ENCODE measurements at places on chromosomes 6 and 20.

- DNase-seq: no peak
Observed at GRCh38 chr20:52536841-52537400, 345.3 kb upstream of the ZFP64 start.

- no peak for DNase-seq
Observed at GRCh38 chr6:87045521-87046075, 49.3 kb downstream of the CGA start.

DNA sequence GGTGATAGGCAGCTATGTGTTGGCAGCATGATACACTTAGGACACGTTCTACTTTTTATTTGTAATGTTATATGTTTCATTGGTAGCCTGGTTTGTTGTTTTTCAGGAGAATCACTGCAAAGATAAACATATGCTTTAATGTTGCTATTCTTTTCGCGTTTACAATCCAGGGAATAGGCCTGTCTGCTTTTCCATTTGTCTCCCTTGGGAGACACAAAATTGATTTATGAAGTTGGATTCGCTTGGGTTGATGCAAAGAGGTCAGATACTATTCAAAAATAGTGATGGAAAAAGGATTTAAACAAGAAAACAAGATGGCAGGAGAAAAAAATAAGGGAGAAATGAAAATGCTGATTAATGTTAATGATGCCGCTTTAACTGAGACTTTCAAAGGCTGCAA is 179.5 kb upstream of the SOX4 start:
- DNase-seq: no peak

DNA sequence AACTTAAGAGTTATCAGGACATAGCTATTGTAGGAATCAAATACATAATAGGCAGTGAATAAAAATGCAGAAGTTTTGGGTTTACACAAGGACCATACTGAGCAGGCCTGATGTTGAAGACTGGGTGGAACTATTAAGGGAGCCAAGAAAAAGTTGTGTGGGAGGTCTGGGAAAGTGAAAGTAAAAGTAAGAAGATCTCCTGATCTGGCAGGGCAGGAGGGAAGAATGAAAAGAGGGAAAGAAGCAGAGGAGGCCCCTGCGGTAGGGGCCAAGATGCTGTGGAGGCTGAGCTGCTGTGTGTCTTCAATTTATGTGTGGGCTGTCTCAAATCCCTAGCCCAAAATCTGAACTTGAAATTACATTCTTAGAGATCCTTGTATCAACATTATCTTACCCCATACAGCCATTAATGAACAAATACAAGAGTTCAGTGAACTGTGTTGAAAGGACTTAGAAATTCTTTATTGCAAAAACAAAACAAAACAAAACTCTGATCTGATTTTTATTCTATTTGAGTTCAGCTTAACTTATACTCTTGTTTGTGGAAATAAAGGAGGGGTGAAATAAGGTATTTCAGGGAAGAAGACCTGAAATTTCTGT is 1183.8 kb downstream of the HACE1 start:
- DNase-seq: no peak

GRCh38 chr20:32969356-32970114 is 34.7 kb downstream of the SUN5 start:
- no peak for DNase-seq

- DNase-seq: no peak
Observed at GRCh38 chr6:5164092-5164491, 79.0 kb downstream of the PPP1R3G start.

DNA sequence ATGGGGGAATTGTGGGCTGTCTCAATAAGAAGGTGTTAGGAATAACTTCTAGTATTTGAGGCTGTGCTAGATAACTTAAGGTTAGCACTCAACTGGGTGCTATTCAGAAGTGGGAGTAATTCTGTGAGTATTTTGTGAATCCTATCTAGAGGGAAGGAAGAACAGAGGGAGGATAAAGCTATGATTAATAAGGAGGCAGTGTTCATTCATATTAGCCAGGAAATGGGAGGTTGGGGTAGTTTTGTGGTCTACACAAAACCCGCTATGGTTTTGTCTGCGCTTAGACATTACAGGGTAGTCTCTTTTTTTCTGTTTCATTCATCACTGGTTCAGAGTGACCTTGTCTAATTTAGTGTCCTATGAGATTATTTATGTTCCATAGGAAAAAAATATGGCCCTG is 341.0 kb downstream of the ARHGAP18 start:
- DNase-seq: no peak

GRCh38 chr6:11198663-11199603 is 33.5 kb downstream of the NEDD9 start:
- DNase-seq: no peak

GRCh38 chr6:165952514-165952913 is 215.1 kb downstream of the TBXT start:
- no peak for DNase-seq

DNA sequence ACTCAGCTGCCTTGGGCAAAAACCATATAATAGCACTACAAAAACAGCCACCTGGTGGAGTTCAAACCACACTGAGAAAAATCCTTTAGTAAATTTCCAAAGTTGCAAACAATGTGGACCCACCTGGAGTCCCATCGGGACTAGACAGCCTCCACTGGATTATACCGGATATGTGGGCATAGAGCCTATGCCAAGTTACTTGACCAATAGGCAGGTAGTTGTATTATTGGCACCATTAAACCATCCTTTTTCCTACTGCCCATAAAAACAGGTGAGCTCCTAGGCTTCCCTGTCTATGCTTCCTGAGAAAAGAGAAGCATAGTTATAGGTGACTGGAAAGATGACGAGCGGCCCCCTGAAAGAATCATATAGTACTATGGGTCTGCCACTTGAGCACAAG is 51.7 kb upstream of the ADGRF4 start:
- DNase-seq: no peak

DNA sequence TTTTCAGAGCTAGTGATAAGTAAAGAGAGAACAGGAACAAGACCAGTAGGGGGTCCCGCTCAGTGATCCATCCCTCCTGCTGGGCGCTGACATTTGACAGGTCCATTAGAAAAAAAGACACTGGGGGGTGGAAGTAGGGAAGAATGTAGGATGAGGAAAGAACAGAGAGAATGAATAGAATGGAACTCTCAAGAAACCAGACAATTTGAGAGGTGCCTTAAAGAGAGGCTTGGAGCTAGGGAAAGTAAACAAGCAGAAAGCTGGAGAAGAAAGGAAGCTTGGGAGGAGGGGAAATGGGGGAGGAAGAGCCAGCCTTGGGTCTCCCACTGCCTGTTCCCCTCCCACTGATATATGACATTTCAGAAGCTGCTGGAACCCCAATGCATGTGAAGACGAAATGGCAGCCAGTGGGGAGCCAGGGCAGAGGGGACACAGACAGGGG is 8.4 kb downstream of the GABBR1 start:
- DNase-seq: no peak

DNA sequence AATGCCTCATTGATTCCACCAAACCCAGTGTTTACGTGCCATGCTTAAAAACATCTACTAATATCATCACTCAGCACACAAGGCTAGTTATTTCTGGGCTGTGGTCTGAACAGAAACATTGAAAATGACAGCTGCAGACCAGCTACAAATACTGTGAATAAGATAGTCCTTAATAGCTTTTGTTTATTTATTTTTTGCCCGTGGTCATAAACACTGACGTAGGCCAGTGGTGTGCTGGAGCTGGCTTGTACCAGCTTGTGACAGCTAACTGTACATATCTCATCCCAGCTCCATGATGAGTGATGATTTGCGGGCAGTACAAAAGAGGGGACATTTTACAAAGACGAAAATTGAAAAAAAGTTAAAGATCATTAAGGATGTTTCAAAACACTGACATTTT is 1057.0 kb downstream of the EPHA7 start:
- no peak for DNase-seq

DNA sequence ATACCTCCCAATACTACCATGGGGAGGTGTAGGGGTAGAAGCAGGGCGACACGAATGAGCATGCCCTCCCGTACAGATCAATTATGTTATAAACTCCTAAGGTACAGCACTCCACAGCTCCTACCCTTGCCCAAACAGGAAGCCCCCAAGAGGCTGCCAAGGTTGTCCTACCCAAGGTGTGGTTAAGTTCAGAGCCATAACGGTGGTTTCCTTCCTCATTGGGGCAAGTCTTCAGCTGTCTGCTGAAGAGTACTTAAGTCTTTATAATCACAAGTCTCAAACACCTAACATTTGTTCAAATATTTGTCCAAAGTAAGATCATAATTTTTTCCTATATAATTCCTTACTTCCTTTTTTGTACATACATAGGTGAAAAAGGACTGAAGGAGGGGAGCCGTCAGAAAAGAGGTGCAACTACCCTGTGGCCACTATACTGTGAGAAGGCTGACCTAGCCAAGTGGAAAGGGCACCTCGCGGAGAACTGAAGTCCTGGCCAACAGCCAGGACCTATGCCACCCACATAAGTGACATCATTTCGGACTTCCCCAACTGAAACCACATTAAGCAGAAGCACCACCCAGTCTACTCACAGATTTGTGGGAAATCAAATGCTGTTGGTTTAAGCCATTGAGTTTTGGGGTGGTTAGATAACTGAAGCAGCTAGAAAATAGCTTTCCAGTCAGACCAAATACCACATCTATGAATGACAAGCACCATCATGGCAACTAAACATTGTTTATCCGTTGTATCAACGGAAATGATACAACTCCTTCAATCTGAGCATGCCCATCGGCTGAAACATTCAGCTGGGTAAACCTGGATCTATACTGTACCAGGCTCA is 2.9 kb upstream of the RAB22A start:
- peak; percentile 28 for DNase-seq

DNA sequence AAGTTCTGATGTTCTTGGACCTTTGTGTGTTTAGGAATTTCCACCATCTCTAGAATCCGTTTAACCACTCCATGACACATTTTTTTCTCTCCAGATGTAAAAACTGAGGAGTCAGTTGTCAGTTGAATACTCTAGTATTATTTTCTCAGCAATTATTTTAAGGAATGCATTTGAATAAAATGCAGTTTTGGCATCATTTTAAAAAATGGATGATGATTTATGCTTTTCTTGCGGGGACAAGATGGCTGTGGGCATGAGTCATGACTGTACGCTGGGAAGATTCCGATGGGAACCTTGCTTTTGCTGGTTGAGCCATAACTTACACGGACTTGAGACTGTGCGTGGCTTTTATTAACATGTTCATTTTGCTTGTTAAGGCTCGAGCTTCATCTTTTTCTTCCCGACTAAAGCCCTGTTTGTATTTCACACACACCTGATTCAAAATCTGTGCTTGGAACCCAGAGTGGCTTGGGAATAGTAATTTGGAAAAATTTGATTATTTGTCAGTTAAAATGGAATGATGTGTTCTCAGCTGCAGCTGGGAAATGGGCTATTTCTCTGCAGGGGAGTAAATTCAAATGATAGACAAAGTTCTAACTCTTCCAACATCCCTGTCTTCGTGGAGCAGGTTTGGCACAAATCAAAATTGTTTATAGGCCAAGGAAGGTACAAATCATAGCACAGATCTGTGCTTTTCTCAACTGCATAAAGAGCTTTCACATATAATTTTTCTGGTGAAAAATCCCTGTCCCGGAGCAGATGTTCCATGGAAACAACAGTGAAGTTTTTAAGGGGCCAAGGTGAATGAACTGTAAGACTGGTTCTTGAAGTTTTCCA is 470.5 kb upstream of the JAG1 start:
- DNase-seq: peak; percentile 90

- peak; percentile 8 for DNase-seq
Observed at GRCh38 chr6:79818471-79818870, 128.9 kb downstream of the ELOVL4 start.

GRCh38 chr6:96716221-96716620 is 121.1 kb downstream of the GPR63 start:
- DNase-seq: no peak

GRCh38 chr20:51424270-51425117 is 118.0 kb downstream of the NFATC2 start:
- no peak for DNase-seq

DNA sequence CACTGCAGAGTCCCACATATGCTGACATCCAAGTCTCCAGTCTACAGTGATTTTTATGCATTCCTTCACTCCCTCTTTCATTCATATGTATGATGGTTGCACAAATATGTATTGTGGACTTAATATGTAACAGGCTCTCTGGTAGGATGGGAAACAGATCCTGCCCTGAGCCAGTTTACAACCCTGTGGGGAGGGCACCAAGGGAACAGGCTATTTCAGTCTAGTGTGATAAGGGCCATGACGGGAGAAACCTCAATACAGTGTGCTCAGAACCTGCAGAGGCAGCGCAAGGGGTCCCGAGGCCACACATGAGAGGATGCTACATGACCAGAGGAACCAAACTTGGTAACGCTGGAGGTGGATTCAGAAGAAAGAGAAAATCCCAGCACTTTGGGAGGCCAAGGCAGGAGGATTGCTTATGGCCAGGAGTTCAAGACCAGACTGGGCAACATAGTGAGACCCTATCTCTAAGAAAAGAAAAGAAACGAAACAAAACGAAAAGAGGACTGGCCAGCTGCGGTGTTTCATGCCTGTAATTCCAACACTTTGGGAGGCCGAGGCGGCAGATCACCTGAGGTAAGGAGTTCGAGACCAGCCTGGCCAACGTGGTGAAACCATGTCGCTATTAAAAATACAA is 249.8 kb upstream of the JARID2 start:
- DNase-seq: no peak

DNA sequence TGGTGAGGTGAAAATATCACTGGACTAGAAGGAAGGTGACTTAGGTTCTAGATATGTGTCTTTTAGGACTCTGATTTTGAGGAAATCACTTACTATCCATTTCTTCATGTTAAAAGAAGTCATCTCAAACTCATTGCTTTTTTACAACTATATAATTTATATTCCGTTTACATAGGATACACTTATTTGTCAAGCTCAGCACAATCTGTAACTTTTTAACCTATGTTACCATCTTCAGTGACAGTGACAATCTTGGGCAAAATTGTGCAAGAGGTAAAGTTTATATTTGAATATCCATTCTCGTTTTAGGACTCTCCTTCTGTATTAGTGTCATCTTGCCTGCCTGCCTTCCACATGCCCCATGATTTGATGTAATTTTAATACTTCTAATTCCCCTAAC is 74.0 kb upstream of the FAM83B start:
- no peak for DNase-seq

- no peak for DNase-seq
Observed at GRCh38 chr6:55492259-55492658, 86.7 kb downstream of the HMGCLL1 start.

GRCh38 chr20:21555470-21556120 is 41.7 kb upstream of the NKX2-2 start:
- no peak for DNase-seq

DNA sequence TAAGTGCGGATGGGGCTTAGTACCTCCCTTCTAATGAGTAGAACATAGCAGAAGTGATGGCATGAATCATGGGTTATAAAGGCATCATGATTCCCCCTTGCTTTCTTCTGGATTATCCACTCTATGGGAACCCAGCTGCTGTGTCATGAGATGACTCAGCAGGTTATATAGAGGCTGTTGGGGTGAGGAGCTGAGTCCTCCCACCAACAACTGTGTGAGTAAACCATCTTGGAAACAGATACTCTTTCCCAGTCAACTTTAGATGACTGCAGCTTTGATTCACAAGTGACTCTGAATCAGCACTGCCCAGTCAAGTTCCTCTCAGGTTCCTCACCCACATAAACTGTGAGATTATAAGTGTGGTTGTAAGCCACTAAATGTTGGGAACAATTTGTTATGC is 46.3 kb downstream of the FAM83B start:
- peak; percentile 65 for DNase-seq

GRCh38 chr6:14443629-14444268 is 326.2 kb downstream of the CD83 start:
- DNase-seq: no peak

- DNase-seq: no peak
Observed at GRCh38 chr6:3801960-3802359, 47.2 kb upstream of the FAM50B start.

- DNase-seq: no peak
Observed at GRCh38 chr6:149314325-149314905, 3.1 kb upstream of the TAB2 start.

GRCh38 chr6:20709451-20709850 is 175.2 kb downstream of the CDKAL1 start:
- no peak for DNase-seq
